ENCODE measurements at places on chromosomes 13 and 19.

DNA sequence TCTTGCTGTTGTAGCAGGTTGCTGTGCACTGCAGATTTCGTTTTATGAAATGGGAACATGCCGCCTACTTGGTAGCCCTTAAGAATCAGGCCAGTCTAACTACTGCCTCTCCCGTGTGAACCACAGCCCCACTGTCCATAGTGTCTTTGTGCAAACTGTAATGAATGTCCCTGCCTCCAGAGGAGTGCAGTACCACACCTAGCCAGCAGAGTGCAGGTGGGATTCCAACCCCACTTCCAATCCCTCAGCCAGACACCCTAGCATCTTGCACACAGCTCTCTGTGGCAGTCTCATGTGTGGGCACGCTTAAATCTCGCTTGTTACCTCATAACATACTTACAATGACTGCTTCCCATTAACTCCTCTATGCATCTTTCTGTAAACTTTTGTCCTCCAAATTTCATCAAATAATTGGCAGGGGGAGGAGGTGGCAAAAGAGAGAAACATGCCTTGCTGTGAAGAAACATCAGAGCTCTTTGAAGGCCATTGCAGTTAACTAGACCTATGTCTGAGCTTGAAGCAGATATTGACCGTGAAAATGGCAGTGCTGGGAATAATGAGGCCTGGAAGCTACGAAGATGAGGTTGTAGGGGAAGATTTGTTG, 47.2 kb downstream of the ZAR1L start:
- DNase-seq = peak; percentile 9

GRCh38 chr19:34540811-34541557, 59.4 kb downstream of the WTIP start:
- DNase-seq = no peak

DNA sequence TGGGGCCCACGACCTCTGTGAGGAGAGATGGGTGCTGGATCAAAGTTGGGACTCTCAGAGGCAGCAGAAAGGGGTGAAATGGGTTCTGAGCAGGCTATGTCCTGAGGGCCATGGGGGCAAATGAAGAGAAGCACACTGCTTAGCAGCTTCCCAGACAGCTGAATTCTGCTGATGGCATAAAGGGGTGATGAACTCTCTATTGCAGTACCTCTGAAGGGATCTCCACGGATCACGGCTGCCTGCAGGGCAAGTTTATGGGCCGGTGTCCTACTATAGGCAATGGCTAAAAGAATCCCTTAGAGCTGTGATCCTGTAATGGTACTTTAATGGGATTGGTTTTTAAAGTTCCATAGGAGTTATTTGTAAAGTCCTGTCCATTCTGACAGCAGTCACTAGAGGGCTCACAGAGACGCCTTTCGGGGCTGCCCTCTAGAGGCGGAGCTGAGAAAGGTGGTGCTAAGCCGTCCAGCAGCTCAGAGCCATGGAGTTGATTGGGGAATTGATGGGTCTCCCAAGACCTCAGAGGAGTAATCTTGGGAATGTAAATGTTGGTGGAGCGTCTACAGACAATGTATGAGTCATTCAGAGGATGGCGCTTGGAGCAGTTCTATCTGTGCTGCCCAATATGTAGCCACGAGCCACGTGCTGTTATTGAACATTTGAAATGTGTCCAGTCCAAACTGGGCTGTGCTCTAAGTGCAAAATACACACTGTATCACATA, 287.3 kb downstream of the COG6 start:
- DNase-seq = peak; percentile 50

GRCh38 chr13:26695360-26695705, 65.3 kb downstream of the GPR12 start:
- no peak for DNase-seq

- no peak for DNase-seq
Observed at GRCh38 chr13:32316501-32316900, 1.2 kb downstream of the BRCA2 start.

DNA sequence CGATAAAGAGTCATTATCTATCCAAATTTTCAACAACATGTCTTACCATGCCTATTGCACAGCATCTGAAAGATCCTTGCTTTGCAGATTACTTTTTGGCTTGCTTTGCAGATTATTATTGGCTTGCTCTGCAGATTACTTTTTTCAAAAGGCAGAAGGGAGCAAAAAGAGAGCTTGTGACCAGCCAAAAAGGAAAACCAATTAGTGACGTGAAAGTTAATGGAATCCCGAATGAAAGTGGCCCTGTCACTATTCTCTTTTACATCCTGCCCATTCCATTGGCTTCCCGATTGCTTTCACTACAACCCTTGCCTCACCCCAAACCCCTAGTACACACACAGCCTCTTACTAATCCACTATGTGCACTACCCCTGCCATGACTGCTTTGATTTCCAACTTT, 81.3 kb downstream of the LHFPL6 start:
- DNase-seq = no peak

DNA sequence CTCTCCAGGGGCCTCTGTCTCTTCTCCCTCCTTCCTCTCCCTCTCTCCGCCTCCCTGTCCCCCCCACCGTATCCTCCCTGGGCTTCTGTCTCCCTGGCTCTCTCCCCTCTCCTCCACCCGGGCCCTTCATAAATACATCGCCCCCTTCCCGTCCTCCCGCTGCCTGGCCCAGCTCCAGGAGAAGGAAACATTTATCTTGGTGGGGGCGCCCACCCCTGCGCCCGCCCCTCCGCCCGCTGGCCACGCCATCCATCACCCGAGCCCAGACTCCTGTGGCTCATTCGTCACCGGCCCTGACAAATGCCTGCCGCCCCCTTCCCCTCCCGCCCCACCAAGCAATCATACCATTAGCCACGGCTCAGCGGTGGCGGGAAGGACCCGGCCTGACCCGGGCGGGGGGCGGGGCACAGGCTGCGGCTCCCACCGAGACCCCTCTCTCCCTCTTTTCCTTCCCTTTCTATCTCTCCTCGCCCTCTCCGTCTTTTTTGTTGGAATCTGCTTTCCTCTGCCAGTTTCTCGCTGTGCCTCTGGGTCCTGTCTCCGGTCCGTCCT, 2.6 kb upstream of the MEIS3 start:
- DNase-seq = no peak

- DNase-seq = no peak
Observed at GRCh38 chr19:16698914-16699313, 20.7 kb upstream of the NWD1 start.

GRCh38 chr19:17720440-17720839, 1.2 kb downstream of the MAP1S start:
- no peak for DNase-seq

- no peak for DNase-seq
Observed at GRCh38 chr13:49833402-49833801, 40.9 kb upstream of the KPNA3 start.

DNA sequence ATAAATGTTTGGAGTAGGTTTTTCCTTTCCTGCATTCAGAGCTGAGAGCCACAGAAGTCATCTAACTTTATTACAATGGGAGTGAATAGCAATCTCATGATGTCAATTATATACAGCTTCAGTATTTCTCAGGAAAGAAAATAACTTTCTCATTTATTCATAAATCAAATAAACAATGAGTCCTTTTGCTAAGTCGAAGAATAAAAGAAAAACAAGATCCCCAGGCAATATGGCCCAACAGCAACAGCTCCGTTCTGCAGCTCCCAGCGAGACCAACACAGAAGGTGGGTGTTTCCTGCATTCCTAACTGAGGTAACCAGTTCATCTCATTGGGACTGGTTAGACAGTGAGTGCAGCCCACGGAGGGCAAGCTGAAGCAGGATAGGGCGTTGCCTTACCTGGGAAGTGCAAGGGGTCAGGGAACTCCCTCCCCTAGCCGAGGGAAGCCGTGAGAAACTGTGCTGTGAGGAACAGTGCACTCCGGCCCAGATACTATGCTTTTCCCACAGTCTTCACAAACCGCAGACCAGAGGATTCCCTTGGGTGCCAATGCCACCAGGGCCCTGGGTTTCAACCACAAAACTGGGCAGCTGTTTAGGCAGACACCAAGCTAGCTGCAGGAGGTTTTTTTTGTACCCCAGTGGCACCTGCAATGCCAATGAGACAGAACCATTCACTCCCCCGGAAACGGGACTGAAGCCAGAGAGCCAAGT, 128.2 kb downstream of the SLITRK1 start:
- no peak for DNase-seq

DNA sequence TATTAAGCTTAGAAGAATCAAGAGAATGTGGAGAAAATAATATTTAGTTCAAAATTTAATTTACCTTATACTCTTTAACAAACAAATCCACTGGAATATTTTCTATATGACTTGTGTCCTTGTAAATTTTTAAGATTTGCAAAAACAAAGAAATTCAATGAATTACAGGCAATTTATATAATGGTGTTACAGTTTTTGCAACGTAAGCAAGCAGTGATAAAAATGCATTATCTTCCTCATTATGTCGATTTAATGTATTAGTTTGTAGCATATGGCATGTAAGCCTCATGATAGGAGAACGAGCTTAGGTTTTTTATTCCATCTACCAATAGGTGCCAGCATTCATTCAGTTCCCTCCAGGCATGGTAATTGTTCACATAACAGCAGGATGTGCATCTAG, 100.0 kb upstream of the PCDH9 start:
- DNase-seq = no peak

DNA sequence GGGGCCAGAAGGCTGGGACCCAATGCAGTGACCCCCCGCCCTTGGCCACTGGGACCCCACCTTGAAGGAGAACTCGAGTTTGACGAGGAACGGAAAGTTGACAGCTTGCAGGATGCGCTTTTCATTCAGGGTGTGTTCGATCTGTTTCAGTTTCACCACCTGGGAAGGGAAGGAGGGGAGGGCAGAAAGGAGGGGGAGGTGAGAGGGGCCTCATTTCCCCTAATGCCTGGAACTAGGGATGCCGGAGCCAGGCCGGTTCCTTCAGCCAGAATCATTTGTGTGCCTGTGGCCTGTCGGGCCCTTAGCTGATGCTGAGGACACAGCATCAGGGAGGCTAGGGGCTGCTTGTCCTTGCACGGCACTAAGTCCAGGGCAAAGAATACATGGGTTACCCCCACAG, 12.2 kb upstream of the SAMD1 start:
- no peak for DNase-seq

DNA sequence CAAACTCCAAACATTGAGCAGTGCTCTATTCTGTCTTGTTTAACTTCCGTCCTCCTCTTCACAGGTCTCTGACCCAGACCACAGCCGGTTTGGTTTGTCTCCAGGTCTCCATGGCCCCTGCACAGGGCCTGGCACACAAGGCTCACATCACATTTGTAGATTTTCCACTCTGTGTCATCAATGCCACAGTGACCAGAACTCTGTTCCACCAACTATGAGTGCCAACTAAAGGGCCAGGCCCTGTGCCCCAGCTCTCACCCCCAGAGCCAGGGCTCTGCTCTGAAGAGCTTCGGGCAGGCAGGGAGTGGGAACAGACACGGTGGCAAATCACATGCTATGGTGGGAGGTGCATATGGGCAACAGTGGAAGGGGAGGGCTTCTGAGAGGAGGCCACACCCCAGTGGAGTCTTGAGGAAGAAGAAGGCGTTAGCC, 16.0 kb downstream of the SMG9 start:
- DNase-seq = no peak

DNA sequence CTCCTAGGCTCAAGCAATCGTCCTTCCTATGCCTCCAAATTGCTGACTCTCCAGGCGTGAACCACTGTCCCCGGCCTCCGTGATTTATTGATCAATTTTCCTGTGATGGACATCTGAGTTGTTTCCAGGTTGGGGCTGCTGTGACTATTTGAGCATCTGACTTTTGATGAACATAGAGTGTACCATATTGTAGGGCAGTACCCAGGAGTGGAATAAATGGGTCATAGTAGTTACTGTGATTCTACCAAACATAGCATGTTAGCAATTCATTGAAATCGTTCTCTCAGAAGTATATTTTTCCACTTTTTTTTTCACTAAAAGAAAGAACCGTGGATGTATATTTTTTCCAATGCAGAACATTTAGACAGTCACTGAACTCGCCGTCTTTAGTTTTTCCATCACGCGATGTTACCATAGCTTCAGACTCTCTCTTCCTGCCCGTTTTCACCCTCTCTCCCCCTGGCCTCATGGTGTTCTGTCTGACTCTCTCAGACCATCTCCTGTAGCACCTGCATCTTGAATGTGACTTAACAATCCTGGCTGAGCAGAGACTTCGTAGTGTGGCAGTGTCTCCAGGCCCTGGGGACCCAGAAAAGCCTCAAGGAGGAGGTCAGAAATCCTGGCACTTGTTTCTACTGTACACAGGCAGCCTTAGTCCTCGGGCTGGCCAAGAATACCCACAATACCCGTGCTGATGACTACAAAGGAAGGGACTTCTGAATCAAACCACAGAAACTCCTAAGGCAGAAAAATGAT, 3.2 kb upstream of the RASGRP4 start:
- DNase-seq = no peak

DNA sequence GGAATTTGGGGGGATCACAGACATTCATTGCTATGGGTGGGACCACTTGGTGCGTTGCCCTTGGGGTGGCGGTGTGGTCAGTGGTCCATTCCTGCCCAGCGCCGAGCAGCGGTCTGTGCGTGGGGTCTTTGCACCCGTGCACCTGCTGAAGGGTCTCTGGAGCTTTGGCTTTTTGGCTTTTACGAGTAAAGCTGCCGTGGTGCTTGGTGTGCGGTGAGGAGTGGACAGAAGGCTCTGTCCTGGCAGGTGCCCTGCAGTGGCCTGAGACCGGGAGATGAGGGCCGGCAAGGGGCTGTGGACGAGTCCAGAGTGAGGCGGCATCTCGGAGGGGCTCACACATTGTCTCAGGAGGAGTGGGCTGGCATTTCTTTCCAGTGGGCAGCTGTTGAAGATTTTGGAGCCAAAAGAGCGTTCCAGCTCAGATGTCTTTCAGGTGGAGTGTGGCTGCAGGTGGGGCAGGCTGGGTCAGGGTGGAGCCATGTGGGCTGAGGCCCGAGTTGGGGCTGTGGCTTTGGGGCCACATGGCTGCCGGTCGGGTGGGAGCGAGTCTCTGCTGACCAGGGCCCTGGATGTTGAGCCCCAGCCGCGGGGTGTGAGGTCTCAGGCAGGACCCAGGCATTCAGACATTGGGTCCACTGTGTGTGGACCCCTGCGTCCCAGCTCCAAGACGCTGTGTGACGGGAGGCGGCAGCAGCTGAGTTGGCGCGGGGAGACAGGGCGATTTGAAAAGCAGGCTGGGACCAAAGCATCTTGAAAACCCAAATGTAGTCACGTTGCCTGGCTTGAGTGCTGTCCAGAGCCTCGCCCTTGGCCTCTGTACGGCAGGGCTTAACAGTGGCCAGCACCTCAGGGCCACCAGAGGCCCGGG, 11.7 kb downstream of the GNA11 start:
- no peak for DNase-seq

DNA sequence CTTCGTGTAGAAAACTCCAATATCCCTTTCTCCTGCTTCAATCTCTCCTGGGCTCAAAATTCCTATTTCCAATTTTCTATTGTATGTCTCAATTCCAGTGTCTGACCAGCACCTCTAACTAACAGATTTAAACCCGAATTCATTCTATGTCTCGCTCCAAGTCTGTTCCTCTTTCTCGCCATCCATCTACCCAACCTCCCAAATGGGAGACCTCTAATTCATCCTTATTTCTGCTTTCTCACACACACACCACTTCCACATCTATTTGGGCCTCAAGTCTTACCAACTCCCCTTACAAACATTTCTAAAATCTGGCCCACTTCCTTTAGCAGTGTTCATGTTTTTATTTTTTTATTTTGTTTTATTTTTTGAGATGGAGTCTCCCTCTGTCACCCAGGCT, 53.3 kb downstream of the MBD3L2B start:
- no peak for DNase-seq

Data from cerebellar cortex (tissue), 1 donor.